ENCODE measurements at places on chromosomes 12 and 14.
A peak's percentile ranks its signal among the peaks of the same experiment; 100 is the strongest.

DNA sequence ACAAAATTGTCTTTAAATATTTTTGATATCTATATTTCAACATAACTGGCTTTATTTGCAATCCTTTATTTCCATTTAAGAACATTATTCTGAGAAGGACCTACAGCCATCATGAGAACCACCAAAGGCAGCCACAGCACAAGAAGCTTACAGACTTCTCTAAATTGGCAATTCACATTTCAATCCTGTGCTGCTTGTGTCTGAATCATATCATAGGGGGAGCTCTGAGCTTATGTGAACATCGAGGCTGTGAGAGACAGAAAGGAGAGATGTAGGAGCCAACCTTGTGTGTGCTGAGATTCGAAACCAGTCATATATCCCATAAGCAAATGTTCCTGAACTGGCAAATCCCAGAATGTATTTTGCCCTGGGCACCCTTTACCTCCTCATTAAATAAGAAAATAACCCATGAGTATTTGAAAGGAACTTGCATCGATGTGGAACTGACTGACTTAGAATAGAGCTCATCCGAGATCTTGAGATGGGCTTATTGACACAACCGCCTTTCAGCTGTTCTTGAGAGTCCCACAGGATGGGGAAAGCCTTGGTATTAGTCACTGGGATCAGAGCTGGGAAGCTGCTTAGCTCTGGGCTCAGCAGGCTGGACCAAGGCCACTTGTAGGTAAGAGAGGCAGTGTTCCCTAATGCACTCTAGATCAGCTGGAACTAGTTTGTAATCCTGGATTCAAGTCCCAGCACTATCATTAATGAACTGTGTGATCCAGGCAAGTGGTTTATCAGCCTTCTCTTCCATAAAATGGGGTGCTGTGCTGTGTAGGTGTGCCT is 329.8 kb downstream of the CACNA1C start:
- no peak for DNase-seq

DNA sequence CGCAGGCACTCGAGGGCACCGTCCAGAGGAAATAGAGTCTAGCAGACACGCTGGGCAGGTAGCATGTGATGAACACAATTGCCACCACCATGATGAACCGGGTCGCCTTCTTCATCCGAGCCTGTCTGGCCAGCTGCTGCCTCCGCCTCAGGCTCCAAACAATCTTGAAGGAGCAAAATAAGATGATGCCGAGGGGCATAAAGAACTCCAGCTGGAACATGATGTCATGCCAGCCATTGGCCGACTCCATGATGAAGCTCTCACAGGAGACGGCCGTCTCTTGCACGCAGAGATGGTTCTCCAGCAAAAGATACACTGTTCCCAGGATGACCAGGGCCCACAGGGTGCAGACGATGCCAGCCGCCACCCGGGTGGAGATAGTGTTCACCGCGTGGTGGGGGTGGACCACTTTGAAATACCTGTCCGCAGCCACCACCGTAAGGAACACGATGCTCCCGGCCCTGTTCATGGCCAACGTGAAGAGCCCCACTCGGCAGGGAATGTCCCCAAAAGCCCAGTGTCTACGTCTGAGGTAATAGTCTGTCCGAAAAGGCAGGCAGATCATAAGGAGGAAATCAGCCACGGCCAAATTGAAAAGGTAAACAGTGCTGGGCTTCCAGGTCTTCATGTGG is 945 bp downstream of the HCAR1 start:
- DNase-seq = no peak

GRCh38 chr14:35556548-35556947 is 22.6 kb downstream of the INSM2 start:
- DNase-seq = peak; percentile 85

- DNase-seq = no peak
Observed at GRCh38 chr14:93932642-93933041, 5.5 kb downstream of the FAM181A start.

- no peak for DNase-seq
Observed at GRCh38 chr12:11846488-11846887, 197.0 kb downstream of the ETV6 start.

- DNase-seq = no peak
Observed at GRCh38 chr12:130832561-130833209, 6.4 kb downstream of the STX2 start.

DNA sequence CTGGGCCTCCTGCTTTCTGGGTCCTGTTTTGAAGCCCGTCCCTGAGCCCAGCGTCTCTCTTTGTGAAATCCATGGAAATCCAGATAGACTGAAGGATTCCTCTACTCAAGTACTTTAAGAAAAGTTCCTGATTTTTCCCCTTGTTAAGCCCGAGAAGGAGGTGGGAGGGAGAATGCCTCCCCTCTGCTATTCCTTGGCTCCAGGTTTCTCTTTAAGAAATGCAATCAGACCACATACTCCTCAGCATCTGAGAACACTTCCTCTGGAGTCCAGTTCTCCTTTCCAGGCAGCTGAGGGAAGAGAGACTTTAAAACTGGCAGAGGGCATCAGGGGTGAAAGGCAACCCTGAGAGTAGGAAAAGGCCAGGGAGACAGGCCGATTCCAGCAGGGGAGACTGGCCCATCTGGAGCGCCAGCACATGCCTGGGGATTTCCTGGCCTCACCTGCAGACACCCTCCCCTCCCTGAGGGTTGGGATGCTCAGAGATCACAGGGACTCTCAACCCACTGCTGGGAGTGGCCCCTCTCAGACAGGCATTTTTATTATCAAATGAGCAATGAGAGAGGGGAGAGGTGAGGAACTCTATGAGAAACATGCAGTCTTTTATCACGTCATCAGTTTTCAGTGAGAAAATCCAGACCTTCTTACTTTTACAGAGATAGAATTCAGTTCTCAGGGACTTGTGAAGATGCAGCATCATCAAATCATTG is 2.0 kb upstream of the EMP1 start:
- no peak for DNase-seq

GRCh38 chr14:61653507-61653906 is 41.8 kb upstream of the HIF1A start:
- DNase-seq = no peak

GRCh38 chr14:68372368-68372767 is 420.5 kb downstream of the ZFP36L1 start:
- DNase-seq = no peak

- DNase-seq = no peak
Observed at GRCh38 chr12:114614040-114614439, 69.9 kb downstream of the TBX3 start.

GRCh38 chr12:30622509-30622908 is 73.2 kb downstream of the IPO8 start:
- no peak for DNase-seq

- no peak for DNase-seq
Observed at GRCh38 chr12:72406111-72406510, 133.9 kb downstream of the TRHDE start.

GRCh38 chr12:48862760-48863159 is 2.9 kb downstream of the RND1 start:
- DNase-seq = no peak

GRCh38 chr14:89912667-89913211 is 41.8 kb downstream of the EFCAB11 start:
- peak; percentile 59 for DNase-seq

DNA sequence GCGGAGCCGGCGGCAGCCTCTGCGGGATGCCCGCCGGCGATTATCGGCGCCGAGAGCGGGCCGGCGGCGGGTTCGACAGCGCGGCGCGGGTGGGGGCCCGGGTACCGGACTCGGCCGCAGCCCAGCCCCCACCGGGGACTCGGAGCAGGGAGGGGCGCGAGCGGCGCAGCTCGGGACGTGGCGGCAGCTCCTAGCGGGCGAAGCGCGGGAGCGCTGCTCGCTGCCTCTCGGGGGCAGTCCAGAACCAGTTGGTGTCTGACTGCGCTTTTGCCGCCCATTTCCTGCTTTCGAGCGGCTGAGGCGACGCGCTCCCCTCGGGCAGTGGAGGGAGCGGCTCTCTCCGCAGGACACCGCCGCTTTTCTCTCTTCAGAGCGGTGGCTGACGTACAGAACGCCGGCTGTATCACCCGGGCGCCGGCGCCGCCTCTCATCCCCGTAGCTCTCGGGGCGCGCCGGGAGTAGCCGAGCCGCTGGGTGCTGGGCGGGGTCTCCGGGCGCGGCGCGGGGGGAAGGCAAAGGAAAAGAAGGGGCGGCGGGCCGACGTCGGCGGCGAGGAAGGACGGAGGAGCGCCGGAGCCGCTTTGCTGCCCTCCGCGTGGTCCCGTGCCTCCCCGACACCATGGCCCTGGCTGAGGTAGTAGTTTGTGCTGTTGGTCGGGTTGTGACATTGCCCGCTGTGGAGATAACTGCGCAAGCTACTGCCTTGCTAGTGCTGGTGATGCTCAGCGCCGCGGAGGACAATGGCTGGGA is 136.6 kb downstream of the MON2 start:
- peak; percentile 92 for DNase-seq

GRCh38 chr14:73606271-73606670 is 6.0 kb upstream of the ACOT6 start:
- DNase-seq = no peak

DNA sequence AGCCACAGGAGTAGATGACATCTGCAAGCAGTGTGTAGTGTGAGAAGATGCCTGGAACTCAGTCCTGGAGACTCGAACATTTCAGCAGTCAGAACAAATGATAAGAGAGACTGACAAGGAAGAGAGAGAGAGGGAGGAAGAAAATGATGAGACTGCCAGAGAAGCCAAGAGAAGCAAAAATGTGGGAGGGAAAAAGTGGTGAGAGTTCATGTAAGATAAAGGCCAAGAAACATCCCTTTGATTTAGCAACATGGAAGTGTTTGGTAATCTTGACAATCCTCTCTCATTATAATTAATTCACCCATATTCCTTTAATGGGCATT is 42.6 kb downstream of the LIMA1 start:
- DNase-seq = no peak

DNA sequence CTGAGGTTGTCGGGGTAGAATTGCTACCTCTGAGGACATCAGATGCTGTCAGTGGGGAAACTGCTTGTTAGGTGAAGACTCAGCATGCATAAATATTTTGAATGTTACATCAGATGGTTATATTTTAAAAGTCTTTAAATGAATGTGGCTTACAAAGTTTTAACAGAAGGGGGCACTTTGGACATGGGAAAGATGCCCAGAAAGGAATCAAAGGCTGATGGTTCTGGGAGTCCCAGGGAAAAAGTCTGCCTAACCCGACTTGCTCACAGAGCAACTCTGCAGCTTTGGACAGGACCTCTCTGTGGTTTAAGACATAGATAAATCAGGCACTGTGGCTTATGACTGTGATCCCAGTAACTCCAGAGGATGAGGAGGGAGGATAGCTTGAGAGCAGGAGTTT is 474.9 kb downstream of the ATP23 start:
- peak; percentile 16 for DNase-seq

DNA sequence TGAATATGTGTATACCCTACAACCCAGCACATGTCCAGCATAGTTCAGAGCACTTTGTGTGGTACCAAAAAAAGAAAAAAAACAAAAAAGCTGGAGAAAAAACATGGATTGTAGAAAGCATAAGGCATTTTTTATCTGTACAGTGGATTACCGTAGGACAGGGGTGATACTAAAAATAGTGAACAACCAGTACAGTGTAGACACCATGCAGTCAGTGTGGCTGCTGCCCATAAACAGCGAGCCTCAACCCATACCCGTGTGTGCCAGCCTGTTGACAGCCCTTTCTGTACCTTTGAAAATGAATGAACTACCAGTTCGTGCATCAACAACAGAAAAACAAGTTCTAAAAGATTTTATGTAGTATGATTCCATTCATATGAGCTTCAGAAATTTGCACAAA is 25.1 kb downstream of the RASSF8 start:
- no peak for DNase-seq

- DNase-seq = no peak
Observed at GRCh38 chr14:84579292-84579691, 950.7 kb upstream of the FLRT2 start.

DNA sequence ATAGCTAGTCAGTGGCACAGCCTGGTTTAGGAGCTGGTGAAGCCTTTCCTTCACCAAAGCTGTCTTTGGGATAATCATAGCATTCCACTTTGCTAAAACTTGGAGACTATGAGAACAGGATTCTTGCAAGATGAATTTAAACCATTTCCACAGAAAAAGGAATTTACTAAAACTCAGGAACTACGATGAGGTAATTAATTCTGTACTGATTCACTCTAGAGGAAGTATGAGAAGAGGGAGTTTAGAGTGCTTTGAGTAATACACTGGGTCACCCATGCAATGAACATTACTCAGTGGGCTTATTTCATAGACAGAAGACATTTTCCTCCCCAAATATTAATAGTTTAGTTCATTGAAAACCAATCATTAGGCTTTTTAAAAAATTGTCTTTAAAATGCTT is 73.0 kb downstream of the RMST start:
- DNase-seq = no peak
